Jurkat, Clone E6-1 (cell line): ENCODE measurements at places on chromosomes 2 and 18.
A peak's percentile ranks its signal among the peaks of the same experiment; 100 is the strongest.

- no peak for DNase-seq
These were observed 140.3 kb upstream of the RASGRP3 start for GRCh38 chr2:33336036-33336625.

- no peak for DNase-seq
These were observed 24.5 kb upstream of the LPIN2 start for GRCh38 chr18:3037423-3037915.

DNA sequence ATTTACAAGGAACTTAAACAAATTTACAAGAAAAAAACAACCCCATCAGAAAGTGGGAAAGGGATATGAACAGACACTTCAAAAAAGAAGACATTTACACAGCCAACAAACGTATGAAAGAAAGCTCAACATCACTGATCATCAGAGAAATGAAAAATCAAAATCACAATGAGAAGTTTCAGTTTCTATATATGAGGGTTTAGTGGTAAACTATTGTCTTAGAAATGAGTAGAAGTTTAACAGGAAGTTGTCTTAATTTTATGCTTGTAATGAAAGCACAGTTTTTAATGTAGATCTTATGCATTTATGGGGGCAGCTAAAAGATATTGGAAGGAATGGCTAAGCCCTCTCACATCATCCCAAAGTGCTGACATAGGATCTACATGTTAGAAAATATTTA lies 325.4 kb downstream of the ERBB4 start:
- no peak for DNase-seq

- DNase-seq, result no peak
These were observed 34.4 kb downstream of the PCARE start for GRCh38 chr2:29039718-29040480.

DNA sequence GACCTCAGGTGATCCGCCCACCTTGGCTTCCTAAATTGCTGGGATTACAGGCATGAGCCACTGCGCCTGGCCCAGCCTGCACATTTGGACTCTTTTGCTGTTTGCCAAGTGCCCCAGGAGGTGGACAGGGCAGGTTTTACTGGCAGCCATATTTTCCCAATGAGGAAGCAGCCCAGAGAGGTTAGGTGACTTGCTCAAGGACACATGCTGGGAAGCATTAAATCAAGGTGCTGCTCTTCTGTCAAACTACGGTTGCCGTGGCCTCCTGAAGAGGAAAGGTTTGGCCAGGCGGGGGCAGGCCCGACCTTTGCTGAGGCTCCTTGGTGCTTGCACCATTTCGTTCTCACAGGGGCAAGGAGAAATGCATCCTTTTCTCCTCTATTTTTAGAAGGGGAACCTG lies 44.0 kb downstream of the DNMT3A start:
- DNase-seq, result no peak

GRCh38 chr2:132641819-132642218 lies 28.2 kb downstream of the LYPD1 start:
- no peak for DNase-seq

- DNase-seq, result no peak
These were observed 48.4 kb downstream of the TMEFF2 start for GRCh38 chr2:192146069-192147015.

DNA sequence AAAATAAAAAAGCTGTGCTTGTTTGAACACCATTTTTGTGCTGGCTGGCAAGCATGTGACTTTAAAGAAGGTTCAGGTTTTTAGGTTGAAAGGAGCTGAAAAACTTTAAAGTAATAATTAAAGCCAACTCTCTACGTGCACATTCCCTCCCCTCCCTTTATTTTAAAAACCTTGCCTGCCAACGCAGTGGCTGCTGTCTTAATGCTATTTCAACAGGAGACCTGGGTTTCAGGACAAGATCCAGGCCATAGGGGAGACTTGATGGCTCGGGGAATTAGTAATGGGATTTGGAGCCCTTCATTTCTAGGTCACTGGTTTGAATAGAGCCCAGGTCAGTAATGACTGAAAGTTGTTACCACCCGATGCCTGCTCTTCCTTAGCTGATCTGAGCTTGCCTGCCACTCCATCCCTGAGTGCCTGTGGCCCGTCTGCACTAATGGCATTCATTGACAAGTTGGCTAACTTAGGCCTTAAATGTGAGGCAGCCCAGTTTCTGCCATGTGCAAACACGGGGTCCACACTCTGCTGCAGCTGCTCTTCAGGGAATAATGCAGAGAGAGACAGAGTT lies 1233.2 kb upstream of the ZEB2 start:
- DNase-seq, result no peak

DNA sequence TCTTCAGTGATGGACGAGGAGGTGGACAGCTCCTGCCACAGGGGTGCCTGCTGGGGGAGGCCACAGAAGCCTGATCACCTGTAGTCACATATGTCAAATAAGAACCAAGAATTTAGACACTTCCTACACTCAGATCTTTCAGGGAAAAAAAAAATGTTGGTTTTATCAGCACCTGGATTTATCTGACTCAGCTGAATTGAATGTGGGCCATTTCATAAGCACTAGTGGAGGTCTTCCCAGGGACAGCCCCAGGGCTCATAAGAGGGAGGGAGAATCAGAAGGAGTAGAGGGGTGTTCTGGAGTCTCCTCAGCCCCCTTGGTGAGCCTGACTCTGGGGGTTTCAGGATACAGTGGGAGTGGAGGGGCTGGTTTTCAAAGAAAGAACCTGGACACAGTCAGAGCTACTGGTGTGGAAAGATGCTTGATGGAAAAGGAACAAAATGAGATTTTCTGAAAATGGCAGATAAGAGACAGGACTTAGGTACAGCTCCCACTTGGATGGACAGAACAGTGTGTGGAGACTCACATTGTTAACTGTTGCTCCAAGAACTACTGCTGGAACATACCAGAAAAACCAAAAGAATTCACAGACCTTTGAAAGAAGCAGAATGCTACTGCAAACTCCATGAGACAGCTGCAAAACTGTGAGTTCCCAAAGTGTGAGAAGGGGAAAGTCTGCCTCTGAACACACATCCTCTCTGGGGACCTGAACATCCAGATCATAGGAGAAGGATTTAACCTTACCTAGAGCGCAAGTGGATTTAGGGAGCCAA lies 45.4 kb downstream of the LCT start:
- no peak for DNase-seq

DNA sequence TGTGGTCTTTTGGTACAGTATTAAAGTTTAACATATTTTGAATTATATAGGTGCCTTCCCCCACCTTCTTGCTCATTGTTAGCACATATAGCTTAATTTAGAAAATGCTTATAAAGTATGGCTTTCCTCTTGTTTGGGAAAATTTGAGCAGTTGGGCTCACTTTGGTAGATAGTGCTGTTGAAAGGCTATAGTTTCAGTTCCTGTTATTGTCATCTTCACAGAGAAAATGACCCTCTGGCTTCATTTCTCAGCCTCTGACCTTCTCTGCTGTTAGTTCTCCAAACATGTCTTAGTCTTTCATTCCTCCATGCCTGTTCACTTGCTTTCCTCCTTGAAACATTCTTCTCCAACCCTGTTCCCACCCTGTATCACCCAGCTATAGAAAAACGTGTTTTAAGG lies 200.6 kb downstream of the WDR7 start:
- DNase-seq, result no peak

GRCh38 chr2:38147333-38148121 lies 71.6 kb upstream of the CYP1B1 start:
- no peak for DNase-seq

DNA sequence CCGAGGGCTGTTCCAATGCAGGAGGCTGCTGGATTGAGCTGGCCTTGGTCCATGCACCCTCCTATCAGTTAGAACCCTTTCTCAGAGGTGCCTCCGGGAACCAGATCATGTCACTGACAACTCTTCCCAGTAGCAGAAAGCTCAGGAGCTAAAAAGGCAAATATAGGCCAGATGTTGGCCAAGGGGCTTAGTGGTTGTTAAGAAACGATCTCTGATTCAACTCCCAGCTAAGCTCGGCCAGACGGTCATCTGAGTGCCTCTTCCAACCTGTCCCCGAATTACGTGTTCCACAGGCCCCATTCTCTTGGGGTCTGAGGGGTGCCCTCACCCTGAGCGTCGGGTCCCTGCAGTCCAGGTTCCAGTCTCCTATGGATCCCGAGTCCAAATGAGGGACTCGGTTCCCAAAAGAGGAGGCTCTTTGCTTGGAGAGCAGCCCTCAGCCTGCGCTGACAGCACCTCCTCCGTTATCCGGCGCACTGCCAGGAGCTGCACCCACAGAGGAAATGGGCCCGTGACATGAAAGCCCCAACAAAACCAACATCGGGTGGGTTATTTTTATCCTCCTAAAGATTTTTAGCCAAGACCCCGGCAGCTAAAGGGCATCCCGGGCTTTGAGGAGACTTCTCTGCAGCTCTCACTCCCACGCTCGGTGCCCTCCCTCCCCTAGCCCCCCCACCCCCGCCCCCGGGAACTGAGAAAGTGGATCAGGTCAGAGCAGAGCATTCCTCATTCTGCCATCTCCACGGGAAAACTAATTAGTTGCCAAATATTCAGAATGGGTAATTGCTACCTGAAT lies 106.6 kb upstream of the ID2 start:
- DNase-seq, result peak; percentile 73

DNA sequence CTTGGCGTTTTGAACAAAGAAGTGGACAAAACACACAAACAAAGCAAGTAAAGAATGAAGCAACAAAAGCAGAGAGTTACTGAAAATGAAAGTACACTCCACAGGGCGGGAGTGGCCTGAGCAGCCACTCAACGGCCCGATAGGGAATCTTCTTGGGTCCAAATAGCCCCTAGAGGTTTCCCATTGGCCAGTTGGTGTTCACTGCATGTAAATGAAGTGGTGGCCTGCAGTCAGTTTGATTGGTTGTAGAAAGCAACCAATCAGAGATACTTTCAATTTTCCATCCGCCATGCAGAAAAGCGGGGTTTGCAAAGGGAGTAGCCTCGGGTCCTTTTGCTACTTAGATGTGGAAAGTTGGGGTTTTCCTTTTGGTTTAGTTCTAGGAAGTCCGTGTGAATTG lies 31.6 kb downstream of the CYBRD1 start:
- no peak for DNase-seq

DNA sequence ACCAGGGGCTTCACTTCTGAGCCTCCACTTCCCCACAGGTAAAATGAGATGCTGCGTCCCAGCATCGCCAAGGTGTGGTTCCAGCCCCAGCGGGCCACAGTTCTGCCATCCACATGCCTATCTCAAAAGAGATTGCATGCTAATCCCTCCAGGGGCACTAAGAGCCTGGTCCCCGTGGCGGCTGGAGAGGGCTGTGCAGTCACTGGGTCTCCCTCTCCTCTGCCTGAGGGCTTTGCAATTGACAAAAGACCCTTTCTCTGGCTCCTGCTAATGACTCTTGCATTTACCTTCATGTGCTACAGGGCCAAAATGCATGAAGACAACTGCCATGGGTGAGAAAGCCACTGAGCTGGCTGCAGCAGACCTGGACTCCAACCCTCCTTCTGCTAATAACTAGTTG lies 18.5 kb downstream of the ZBTB7C start:
- no peak for DNase-seq

- no peak for DNase-seq
These were observed 432.7 kb downstream of the IRS1 start for GRCh38 chr2:226366920-226367319.

GRCh38 chr2:219308142-219309101 lies 779 bp downstream of the PTPRN start:
- DNase-seq, result peak; percentile 44

DNA sequence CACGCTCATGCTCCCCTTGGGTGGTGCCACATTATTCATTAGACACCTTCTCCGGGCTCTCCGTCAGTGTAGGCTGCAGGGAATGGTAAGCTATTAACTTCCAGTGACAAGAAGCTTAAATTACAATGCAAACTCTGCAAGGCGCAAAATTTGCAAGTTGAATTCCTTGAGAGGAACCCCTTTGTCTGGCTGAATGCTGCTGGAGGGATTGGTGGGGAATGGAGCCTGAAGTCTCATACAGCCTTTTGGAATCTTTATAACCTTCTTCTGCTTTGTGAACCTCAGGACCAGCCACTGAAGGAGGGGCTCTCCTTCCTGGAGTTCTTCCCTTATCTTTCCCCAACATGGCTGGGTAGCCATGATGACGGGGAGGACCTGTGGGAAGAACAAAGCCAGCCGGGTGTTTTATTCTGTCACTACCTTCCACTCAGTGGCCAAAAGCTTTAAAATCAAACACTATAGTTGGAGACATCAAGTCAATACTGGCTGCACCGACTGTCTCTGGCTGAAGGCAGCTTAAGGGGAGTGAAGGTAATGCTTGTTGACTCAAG lies 220.9 kb upstream of the EPHA4 start:
- DNase-seq, result no peak

GRCh38 chr2:120985174-120985996 lies 249.7 kb downstream of the GLI2 start:
- DNase-seq, result no peak

DNA sequence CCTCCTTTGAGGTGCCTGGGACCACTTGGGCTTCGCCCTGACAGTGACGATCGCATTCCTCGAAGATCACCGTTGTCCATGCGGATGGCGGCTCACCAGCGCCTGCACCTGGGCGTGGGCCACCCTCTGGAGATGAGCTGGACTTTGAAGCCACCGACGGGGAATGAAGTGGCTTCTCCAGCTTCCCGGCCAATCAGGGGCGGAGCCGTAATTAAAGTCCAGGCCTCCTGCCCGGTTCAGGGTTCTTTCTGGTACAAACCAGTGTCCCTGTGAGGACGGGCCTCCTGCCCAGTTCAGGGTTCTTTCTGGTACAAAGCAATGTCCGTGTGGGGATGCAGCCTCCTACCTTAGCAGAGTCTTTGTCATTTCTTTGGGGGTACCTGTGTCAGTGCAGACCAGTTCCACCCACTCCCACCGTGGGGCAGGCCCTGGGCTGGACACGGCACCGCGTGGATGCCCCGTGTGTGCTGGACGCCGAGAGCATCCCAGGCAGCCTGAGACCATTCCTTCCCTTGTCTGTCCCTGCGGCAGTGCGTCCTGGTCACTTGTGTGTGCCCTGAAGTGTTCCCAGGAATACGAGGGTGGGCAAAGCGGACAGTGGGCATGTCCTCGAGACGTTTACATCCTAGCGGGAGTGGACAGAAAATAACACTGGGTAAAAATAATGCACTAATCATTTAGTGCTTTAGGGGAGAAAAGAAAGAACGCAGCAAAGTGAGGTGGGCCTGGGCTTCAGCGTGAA lies 55.0 kb downstream of the KCNG2 start:
- no peak for DNase-seq
